Activated gamma-delta T cell (primary cell): ENCODE measurements at places on chromosomes 5 and 9.

DNA sequence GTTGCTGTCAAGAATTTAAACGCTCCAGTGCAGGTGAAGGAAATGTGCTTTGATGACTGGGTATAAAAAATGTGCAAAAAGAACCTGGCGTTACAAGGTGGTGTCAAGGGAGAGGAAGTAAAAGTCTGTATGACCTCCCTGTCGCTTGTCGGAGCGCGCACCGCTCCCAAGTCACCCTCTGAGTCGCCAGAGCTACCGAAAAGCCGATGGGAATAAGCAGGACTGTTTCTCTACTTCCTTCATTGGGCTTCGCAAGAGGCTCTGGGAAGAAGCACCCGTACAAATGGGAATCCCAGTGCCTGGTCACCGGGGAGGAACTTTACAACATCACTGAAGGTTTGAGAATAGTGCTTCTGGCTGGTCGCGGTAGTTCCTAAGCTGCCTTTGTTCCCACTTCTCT is 1.3 kb upstream of the DMRT2 start:
- DNase-seq, result no peak

DNA sequence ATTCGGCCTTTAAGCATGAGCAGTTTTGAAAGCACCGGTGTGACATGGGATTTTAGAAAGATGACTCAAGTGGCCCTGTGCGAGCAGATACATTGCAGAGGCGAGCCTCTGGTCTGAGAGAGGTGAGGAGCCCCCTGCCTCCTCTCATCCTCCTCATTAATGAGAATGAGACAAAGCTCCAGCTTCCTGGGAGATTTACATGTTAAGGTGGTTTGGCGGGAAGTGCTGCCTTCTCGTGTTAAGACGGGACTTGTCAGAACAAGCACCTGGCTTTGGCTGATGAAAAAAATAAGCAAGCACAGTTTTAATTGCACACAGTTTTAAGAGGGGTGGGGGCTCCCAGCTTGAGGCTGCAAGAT is 68.1 kb downstream of the ACTL7B start:
- no peak for DNase-seq

DNA sequence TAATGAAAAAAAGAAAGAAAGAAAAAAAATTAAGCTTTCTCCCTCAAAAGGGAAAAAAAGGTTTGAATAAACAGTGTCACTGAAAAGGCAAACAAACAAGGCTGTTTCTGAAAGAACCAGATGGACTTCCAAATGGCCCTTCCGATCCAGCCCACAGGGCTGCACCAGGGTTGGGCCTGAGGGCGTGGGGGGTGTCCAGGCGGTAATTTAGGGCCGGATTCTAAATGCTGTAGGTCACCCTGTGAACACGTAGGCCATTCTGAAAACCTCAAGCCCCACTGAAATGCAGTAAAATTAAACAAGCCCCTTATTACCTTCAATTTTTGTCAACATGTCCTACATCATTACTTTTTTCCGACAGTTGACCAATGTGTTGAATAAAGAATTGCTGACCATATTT is 132.1 kb downstream of the HSD17B3 start:
- DNase-seq, result no peak

- DNase-seq, result no peak
These were observed 29.2 kb downstream of the IRX4 start for GRCh38 chr5:1853531-1853930.

- DNase-seq, result no peak
These were observed 55.6 kb upstream of the COL5A1 start for GRCh38 chr9:134585746-134586706.

- DNase-seq, result peak; percentile 61
These were observed at the start of gene AQP3 for GRCh38 chr9:33446946-33447798. Gene AQP3 (minus strand): TSS chr9:33447593. CDS start chr9:33447530, 63 bp downstream.

DNA sequence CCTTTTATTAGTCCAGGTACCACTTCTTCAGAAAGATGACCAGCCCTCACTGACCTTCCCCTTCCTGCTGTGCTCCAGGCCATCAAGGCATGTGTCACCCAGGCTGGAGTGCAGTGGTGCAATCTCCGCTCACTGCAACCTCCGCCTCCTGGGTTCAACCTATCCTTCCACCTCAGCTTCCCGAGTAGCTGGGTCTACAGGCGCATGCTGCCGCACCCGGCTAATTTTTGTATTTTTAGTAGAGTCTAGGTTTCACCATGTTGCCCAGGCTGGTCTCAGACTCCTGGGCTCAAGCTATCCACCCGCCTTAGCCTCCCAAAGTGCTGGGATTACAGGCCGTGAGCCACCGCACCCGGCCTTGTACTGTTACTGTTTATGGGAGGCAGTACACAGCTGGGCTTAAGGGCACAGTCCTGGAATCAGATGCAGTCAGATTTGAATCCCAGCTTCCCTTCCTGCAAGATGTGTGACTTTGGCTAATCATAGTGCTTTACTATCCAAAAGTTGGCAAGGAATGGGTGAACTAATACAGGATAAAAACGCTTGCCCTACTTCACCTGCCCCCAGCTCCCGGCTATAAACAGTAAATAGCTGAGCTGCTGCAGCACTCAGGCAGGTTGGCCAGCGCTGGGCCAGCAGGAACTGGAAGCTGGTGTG is 483 bp upstream of the EIF4EBP3 start:
- no peak for DNase-seq

- DNase-seq, result no peak
These were observed 78.0 kb downstream of the GABRA1 start for GRCh38 chr5:161925960-161926359.

- no peak for DNase-seq
These were observed 34.9 kb upstream of the BASP1 start for GRCh38 chr5:17182494-17182893.

GRCh38 chr5:168528521-168529373 is at the start of gene FBLL1:
Gene FBLL1 (plus strand): TSS chr5:168529305. CDS start chr5:168529505, 200 bp downstream.
- DNase-seq, result no peak

- DNase-seq, result no peak
These were observed 29.8 kb downstream of the TARS1 start for GRCh38 chr5:33470544-33470943.

GRCh38 chr5:154168395-154168794 is 22.1 kb upstream of the GALNT10 start:
- DNase-seq, result no peak
